Activated CD8-positive, alpha-beta memory T cell treated with anti-CD3 and anti-CD28 coated beads for 4 hours (primary cell): ENCODE measurements at places on chromosomes 16 and 17.
A peak's percentile ranks its signal among the peaks of the same experiment; 100 is the strongest.

DNA sequence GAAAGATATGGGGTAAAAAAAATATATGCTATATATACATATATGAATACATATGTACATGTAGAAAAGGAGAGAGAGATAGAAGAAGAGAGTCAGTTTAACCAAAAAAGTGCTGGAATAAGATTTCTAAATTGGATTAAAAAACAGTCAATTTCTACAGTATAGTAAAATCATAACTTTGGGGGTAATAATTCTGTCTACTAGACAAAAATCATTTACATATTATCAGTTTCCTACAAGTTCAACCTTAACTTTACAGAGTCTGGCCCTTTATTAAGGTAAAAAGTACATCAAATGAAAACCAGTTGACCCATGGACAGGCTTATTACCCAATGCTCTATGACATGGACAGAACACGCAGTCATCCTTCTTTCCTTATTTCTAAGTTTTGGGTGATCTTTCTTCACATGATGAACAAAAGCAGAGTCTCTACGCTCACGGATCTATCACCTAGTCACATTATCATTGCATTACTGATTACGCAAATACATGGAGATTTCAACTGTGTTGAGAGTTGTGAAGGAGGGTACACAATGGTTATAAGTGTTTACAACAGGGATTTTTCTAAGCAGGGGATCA is 63.9 kb upstream of the SMIM36 start:
- DNase-seq = no peak

GRCh38 chr16:46573008-46573833 is 48.0 kb downstream of the SHCBP1 start:
- DNase-seq = no peak

GRCh38 chr17:15255713-15256454 is 9.2 kb downstream of the PMP22 start:
- no peak for DNase-seq

- DNase-seq = no peak
Measured at GRCh38 chr16:11794996-11795886, 1.8 kb downstream of the ZC3H7A start.

GRCh38 chr17:81865733-81866439 is 5.3 kb downstream of the ARHGDIA start:
- no peak for DNase-seq

- DNase-seq = peak; percentile 20
Measured at GRCh38 chr17:43701318-43701743, 39.6 kb upstream of the MEOX1 start.

- no peak for DNase-seq
Measured at GRCh38 chr17:50169121-50169764, 3.4 kb downstream of the SGCA start.

GRCh38 chr16:23013484-23013883 is 135.8 kb downstream of the USP31 start:
- DNase-seq = no peak

DNA sequence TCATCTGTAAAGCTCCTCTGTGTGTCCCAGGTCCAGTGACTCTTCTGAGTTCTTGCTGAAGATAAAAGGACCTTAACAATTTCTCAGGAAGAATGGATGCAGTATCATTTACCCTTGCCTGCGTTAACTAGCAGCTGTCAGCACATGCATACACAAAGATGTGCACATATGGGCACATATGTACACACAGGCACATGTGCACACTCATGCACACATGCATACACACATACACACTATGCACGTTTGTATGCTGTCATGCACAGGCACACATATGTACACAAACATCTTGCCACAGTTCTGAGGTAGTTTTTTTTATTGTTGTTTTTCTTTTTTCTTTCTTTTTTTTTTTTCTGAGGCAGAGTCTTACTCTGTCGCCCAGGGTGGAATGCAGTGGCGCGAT is 24.9 kb downstream of the GP2 start:
- no peak for DNase-seq

GRCh38 chr17:50349243-50349600 is 3.3 kb downstream of the XYLT2 start:
- no peak for DNase-seq

DNA sequence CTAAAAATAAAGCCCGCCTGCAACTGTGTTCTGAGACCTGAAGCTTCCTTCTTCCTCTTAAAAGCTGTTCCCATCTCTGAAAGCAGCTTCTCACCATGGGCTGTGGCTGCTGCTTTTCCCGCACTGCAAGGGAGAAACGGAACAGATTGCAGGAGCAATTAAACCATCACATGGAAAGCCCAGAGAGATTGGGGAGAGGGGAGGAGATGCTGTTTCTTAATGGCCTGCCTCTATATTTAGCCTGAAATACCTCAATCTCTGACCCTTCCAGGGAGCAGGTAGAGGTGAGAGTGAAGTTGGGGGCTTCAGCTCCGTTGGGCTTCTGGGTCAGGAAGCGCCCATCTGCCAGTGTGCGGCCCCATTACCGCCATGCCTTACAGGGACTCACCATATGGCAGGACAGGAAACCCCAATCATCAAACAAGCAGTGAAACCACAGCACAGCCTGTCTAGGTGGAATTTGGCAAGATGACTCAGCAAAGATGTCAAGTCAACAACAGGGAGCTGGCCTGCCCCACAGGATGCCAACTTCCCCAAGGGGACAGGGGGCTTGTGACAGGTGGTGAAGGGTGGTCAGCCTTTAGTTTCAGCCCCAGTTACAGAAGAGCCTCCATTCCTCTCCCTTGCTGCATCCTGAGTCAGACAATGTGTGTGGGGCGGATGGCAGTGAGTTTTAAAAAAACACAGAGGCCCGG is 286.6 kb upstream of the CCL2 start:
- no peak for DNase-seq

DNA sequence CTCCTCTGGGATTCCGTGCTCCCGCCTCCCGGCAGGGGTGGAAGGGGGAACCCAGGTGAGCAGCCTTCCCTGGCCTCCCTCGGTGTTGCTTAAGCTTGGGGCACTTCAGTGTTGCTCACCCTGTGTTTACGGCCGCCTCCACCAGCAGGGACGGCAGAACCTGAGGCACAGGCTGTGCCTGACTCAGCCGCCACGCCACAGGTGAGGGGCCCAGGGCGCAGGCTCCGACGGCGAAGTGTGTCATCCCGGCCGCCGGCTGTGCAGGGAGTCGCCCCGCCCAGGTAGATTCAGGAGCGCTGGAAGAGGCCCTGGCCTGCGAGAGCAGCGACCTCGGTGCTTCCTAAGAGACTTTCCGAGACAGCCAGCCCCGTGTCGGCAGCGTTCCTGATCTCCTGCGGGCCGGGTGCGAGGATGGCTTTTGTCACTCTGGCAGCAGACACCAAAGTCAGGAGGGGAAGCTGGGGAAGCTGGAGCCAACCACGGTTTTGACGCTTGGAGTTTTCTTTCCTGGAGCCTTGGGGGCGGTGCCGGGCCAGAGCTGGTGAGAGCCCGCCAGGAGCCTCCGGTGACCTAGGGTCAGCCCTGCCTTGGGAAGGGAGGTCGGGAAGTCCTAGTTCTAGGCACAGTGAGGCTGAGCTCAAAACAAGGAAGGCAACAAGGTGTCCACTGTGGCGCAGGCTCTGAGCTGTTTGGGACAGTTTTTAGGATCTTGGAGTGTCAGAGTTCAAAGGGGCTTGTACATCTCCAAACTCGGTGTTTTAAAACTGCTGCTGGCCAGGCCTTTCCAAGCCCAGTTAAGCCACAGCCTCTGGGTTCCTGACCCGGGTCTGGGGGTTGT is 2.1 kb downstream of the GSE1 start:
- DNase-seq = peak; percentile 46

GRCh38 chr17:17156511-17156910 is 49.6 kb downstream of the PLD6 start:
- no peak for DNase-seq

GRCh38 chr17:74417178-74418045 is 14.5 kb upstream of the GPRC5C start:
- no peak for DNase-seq

DNA sequence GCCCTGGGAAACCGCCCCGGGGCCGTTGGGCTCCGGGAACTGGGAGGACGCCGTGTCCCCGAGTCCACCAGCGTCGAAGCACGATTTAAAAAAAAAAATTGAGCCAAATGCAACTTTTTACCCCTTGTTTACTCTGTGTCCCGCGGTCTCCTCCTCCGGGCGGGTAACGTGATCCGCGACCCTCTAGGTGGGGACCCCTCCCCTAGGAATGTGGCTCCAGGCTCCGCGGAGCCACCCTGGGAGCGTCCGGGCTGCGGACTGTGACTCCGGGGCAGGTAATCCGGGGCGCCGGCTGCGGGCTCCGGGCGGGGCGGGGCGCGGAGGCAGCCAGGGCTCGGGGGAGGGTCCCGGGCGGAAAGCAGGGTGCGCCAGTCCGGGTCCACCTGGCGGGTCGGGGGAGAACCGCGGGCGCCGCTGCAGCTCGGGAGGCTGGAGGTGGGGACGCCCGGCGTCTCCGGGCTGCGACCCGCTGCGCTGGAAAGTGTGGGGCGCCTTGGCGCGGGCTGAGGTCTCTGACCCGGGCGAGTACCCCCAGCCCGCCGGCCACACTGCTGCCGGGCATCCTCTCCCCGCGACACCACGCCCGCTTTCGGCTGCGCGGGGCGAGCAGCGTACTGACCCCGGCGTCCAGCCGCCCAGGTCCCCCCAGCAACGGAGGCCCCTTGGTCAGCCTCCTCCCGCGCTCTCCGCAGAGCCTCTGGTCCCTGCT is 852 bp upstream of the HELZ start:
- DNase-seq = no peak

DNA sequence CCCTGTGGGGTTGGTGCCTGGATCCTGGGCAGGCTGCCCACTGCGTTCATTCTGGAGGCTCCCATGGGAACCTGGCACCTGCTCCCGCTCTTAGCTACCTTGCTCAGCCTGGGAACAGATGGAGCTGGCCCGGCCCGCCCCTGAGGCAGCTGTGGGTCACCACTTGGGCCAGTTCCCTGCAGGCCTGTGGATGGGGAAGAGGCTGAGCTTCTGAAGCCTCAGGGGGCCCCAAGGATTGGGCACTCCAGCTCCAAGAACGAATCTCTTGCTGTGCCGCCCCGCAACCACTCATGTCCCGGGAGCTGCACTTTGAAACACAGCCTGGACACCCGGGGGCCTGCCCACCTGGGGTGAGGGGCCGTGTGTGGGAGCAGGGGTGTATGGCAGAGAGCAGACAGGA is 37.7 kb downstream of the BAHCC1 start:
- DNase-seq = no peak

DNA sequence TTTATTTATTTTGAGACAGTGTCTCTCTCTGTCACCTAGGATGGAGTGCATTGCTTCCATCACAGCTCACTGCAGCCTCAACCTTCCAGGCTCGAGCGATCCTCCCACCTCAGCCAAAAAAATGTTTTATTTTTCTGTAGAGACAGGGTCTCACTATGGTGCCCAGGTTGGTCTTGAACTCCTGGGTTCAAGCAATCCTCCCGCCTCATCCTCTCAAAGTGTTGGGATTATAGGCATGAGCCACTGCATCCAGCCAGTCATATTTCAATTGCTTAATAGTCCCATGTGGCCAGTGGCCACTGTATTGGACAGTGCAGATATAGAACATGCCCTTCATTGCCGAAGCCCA is 15.3 kb downstream of the TMC7 start:
- DNase-seq = no peak

DNA sequence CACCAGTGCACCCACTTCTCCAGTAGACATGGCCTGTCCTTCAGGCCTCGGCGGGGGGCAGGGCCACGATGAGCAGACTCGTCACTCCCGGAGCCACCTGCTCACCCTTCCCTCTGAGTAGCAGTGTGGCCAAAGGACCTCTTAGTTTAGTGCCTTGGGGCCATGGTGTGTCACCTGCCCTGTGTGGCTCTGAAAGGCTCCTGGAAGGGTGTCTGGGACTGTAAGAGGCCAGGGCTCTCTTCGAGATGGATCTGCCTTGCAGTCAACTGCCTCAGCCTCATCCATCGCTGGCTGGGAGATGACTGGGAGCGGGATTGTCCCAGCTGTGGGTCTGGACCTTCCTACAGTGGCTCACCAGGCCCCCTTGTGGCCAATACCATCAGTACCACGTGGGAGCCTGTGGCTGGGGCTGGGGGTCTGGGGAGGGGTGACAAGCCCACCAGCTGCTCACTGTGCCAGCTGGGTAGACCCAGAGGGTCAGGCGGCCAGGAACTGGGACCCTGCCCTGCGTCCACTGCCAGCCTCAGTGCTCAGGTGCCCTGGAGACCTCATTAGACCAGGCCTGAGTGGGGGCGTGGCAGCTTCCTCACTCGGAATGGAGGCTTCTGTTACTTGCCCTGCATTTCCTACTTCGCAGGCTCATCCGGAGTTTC is 133.4 kb downstream of the OR1D5 start:
- DNase-seq = no peak

DNA sequence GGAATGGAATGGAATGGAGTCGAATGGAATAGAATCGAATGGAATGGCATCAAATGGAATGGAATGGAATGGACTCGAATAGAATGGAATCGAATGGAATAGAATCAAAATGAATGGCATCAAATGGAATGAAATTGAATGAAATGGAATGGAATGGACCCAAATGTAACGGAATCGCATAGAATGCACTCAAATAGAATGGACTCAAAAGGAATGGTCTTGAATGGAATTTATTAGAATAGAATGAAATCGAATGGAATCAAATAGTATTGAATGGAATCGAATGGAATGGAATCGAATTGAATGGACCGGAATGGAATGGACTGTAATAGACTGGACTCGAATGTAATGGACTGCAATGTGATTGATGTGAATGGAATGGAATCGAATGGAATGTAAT is 501.4 kb upstream of the WSB1 start:
- DNase-seq = no peak

DNA sequence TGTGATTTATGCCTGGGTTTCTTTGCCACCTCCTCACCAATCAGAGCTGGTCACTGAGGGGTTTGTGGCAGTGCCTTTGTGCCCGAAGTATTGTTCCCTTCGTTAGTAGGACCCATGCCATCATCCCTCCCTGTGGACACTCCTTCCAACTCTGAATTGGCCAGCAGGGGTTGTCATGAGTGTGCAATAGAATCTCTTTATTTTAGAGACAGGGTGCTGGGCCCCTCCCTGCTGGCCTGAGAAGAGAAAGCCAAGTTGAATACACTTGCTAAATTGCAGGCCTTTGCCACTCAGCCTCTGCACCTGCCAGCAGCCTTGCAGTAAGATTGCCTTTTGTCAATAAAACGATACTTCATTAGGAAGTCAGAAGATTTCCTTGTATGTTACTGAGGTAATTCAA is 40.7 kb upstream of the SLC12A3 start:
- no peak for DNase-seq

GRCh38 chr16:69508033-69508755 is 57.6 kb upstream of the NFAT5 start:
- no peak for DNase-seq
